BJ (cell line): ENCODE measurements at places on chromosomes 1 and 21.

DNA sequence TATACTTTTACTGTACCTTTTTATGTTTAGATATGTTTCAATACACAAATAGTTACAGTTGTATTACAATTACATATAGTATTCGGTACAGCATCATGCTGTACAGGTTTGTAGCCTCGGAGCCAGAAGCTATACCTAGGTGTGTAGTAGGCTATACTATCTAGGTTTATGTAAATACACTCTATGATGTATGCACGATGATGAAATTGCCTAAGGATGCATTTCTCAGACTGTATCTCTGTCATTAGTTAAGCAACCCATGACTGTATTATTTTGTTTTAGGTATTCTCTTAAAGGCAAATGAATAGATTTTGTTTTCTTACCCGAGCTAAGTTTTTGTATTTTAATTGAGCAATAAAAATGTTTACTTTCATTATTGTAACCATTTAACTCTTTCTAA, 56.4 kb downstream of the SPATA17 start:
- no peak for DNase-seq

DNA sequence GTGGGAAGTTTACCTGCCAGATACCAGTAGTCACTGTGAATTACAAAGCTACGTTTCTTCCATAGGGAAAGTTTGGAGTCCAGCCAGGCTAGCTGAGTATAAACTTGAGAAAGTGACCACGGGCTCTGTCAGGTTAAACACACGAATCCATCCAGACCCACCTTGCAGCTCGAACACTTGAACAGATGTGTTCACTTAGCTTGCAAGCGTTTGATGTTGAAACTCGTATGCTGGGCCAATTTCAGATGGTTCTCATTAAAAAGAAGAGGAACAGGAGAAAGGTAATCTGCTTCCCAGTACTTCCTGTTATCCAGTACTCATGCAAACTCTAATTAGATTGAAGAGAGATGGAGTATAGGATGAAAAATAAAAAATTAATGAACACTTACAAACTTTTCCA, 636.4 kb downstream of the SMYD3 start:
- DNase-seq = no peak

DNA sequence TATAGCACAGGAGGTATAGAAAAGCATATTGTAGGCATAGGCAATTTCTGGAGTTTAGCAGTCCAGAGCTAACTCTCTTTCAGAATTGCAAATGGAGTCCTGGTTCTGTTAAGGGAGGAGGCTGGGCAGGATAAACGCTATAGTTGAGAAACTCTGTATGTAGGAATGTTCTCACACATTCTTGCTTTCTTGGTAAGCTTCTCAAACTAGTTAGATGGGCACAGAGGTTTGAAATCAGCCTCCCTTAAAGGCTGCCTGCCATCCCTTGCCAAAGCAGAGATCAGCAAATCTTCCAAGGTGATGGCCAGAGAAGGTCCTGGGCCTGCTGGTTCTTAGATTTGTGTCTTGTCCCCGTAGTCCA, 42.9 kb upstream of the TADA1 start:
- DNase-seq = no peak

GRCh38 chr1:190193508-190194115, 284.1 kb downstream of the BRINP3 start:
- no peak for DNase-seq

DNA sequence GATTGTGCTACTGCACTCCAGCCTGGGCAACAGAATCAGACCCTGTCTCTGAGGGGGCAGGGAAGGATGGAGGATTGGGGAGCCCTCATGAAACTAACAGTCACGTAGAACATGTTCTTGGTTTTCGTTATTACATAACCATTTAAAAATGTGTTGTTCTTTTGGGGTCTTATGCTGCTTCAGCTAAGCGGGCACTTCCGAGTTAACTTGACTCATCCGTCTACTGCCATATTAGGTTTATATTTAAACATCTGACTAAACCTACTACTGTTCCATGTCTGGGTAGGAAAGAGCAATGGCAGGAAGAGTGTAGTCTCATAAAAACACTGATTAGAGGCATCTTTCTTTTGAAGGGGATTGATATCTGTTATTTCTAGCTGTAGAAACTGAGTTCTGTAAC, 59.5 kb upstream of the BMP8A start:
- DNase-seq = no peak

DNA sequence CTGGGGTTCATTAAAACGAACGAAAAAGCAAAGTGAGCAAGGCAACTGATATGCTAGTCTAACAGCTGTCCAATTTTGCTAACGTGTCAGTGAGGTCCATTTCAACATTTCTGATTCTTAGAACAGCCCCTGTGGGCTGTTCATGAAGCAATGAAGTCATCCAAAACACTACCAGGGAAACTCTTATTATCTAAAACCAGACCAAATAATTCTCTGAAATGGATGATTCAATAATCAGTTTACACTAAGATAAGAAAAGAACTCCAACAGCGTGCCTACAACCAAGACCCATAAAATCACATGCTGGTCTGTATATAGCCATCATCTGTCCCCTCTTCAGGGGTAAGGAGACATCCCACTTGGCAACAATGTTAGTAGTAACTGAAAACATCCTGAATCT, 122.7 kb downstream of the TGFBR3 start:
- DNase-seq = no peak

- DNase-seq = no peak
These were observed 123.7 kb downstream of the NTNG1 start for GRCh38 chr1:107264561-107264960.
